ENCODE measurements at places on chromosomes 6 and 20.

DNA sequence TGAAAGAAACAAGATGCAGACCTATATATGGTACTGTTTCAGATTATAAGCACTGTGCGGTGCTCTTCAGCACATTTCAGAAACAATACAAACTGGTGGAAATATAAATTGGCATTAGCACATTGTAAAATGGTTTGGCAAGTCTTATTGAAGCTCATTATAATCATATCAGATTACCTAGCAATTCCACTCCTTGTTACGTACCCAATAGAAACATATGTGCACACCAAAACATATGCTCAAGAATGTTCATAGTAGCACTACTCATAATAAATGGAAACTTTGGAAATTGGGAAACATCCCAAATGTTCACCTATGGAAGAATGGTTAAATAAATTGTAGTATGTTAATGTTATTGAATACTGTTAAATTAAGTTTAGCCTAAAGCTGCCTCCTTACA is 54.9 kb upstream of the PLEKHG1 start:
- no peak for DNase-seq

DNA sequence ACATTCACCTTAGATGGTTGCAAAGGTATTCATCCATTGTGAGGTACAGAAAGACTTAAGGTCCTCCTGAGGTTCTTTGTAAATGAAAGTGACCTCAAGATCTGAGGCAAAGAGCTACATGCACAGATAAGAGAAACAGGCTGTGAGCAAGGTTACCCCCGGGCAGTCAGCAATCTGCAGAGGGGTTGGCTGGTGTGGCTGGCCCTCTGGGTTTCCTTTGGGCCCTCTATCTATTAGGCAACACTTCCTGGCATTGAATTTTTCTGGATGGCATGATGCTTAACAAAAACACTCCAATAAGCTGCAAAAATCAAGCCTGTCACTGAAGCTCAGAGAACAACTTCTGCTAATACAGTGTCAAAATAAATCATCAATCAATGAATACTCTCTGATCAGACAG is 48.9 kb upstream of the RALGAPA2 start:
- DNase-seq, result no peak

GRCh38 chr6:125008957-125009356 is 46.7 kb downstream of the RNF217 start:
- no peak for DNase-seq

DNA sequence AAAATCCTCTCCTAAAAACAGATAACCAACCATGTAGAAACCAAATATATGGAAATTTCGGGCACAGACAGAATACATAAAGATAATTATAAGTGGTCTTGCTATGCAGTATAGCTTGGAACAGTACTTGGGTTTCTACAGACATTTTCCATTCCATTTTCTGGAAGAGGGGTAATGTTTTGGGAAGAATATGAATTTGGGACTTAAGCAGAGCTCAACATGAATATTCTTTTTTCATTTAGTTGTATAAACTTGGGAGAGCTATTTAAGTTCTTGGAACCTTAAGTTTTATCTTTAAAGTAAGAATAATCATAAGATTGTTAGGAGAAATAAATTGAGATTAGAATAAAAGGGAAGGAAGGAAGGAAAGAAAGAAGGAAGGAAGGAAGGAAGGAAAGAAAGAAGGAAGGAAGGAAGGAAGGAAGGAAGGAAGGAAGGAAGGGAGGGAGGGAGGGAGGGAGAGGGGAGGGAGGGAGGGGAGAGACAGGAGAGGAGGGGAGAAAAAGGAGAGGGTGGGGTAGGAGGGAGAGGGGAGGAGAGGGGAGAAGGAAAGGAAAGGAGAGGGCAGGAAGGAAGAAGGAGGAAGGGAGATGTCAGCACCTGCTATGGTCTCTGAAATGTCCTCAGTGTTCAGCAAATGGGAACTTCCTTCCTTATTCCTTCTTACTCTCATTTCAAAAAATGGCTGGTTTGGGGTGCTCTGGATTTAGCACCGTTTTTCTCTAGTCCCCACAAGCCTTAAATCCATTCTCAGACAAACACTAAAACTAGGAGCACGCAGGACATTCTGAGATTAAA is 248.3 kb downstream of the LY86 start:
- DNase-seq, result no peak

DNA sequence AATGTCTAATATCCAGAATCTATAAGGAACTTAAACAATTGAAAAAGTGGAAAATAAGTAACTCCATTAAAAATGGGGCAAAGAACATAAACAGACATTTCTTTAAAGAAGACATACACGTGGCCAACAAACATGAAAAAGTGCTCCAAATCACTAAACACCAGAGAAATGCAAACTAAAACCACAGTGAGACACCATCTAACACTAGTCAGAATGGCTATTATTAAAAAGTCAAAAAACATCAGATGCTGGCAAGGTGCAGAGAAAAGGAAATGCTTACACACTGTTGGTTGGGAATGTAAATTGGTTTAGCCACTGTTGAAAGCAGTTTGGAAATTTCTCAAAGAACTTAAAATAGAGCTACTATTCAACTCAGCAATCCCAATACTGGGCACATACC is 169.2 kb upstream of the MANEA start:
- DNase-seq, result no peak

DNA sequence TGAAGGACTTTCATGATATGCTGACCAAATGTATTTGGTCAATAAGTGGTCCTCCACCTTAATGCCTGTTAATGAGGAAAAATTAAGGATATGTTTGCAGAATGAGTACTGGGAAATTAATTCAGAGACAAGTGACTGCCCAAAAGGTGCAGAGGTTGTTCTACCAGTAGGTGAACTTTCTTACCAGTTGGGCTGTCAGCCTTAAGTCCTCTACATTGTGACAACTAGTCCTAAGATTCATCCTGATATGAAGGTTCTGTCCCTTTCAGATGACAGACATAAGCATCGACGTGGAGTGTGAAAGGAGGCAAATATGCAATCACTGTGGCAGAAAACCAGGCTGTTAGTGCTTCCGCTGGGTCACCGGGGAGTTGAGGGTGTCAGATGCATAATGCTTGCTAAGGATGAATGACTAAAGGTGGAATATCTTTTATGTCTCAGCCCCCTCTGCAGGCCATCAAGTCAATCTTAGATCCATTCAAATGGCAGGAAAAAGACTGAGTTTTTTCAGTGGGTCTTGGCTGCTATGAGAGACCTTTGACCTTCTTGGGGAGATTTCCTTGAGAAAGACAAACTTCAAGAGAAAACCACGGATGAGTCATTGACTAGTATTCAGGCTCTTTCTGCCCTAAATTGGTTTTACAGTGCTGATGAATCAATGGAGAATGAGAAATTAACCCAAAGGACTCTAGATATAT is 226.0 kb downstream of the TPBG start:
- DNase-seq, result no peak

DNA sequence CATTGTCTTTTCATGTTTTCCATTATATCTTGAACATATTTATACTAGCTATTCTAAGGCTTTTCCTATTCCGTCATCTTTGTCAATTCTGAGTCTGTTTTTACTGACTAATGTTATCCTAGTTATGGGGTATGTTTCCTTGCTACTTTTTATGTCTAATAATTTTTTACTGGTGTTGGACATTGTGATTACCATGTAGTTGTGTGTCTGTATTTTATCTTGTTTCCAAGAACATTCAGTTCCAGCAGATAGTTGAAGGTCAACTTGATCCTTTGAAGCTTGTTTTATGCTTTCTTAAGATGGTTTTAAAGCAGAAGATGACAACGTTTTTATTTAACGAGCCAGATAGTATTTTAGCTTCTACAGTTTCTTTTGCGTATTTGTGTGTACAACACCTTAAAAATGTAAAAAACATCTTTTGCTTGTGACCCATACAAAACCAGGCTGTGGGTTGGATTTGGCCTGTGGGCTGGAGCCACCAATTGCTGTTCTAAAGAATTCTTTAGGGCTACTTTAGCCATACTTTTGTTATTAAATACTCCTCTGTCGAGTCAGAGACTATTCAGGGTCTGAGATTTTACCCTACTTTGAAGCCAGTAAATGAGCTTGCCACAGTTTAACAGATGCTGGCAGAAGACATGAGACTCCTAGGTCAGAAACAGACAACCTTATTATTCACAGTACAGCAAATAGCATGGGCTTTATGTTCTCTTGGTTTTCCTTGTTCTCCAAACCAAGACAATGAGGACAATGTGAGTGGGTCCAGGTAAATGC is 38.7 kb upstream of the REV3L start:
- no peak for DNase-seq

GRCh38 chr20:36313476-36313875 is 7.3 kb downstream of the DLGAP4 start:
- no peak for DNase-seq

GRCh38 chr6:122861594-122861993 is 72.5 kb downstream of the SMPDL3A start:
- no peak for DNase-seq

GRCh38 chr20:17504066-17504897 is 26.9 kb downstream of the BFSP1 start:
- no peak for DNase-seq

DNA sequence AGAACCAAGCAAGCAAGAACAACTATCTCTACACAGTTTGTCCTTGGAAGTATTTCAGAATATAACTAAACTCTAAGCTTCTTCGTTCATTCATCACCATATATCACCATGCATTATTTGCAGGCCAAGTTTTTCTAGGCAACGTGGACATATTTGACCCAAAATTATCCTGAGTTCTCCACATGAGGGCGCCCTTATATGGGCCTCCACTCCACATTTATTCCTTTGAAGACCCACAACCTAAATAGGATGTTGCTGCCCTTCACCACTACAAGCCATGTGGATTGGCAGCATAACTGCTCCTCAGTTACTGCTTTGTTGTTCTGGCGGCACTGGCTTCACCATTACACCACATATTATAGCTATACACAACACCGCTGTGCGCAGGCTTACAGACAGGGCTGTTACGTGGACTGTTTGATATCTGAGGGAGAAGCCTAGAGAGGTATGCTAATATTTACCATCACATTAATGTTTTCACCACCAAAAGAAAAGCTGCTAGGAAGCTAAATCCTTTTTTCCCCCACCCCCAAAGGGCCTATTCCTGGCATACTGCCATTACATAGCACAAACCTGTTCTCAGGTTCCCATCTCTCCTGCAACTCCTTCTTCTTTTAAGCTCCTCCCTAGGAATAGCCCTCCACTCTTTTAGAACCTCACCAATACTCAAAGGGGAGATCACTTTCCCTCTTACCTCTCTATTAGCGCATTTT is 411.7 kb downstream of the C6orf118 start:
- DNase-seq, result no peak

DNA sequence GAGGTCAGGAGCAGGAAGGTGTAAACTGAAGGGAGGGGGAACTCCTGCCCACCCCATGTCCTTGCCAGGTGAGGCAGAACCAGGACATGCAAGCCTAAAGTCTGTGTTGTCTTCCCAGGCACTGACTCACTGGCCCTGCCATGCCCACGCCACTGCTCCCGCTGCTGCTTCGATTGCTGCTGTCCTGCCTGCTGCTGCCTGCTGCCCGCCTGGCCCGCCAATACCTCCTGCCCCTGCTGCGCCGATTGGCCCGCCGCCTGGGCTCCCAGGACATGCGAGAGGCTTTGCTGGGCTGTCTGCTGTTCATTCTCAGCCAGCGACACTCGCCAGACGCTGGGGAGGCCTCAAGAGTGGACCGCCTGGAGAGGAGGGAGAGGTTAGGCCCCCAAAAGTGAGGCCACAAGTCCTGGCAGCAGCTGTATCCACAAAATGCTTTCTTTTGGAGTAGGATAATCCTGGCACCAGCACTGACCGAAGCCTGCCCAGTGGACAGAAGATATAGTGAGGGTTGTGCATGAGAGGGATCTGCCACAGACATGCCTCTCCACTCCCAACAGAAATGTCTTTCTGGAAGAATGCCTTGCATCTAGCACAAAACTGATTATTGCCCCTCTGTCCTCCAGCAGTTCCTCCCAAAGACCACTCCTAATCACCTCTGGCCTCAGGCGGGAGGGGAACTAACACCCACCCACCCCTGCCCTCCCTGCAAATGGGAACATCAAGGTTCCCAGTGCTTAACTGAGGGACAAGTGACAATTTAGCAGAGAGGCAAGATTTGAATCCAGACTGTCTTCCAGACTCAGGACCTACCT is 812 bp downstream of the MYMX start:
- DNase-seq, result no peak

DNA sequence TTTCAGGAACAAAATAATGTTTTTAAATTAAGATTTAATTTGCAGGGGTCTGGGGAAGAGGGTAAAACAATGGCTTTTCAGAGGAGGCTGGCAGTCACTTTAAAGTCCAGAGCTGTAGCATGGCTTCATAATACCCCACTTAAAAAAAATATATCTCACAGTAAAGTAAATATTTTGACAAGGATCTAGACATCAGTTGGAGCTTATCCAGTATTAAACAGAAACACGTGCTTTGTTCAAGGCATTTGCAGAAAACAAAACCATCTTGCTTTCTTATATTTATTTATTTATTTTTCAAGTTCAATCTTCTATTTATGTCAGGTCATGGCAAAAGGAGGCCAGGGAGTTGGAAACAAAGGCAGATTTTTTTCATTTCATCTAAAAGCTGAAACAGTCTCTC is 53.3 kb upstream of the PRL start:
- DNase-seq, result no peak

DNA sequence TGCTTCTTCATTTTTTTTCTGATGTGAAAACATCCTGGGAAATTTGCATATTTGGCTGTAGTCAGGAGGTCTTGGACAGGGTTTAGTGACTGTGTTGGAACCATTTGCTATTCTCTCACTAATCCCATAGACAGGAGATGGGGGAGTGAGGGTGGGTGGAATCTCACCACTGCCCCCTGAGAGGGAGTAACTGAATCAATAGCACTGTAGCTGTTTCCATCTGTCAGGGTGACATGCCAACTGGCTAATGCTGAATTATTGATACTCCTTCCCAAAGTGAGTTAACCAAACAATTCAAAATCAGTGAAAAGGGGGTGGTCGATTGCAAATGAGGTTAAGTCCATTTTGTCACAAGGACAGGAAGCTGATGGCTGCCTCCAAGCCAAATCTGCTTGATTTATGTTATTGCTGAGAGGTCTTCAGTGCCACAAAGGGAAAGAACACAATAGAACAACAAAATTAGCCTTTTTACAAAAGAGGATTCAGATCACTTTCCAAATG is 55.1 kb upstream of the B3GAT2 start:
- DNase-seq, result no peak

DNA sequence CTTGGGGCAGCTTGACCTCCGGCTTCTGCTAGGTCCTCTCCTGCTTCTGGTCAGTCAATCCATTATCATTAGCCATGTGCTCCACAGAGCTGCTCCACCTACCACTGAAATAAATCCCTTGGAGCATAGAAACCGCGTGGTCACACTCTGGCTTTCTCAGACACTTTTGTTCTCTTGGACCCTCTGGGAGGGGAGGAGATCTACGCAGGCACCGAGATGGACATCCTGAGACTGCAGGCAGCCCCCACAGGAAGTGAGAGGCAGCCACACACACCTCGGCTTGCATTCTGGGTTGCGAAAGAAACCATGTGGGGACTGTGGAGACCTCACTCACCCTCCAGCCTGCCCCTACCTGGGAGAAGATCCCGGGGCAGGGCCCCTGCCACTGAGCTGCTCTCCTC is 79.5 kb downstream of the FYN start:
- no peak for DNase-seq

DNA sequence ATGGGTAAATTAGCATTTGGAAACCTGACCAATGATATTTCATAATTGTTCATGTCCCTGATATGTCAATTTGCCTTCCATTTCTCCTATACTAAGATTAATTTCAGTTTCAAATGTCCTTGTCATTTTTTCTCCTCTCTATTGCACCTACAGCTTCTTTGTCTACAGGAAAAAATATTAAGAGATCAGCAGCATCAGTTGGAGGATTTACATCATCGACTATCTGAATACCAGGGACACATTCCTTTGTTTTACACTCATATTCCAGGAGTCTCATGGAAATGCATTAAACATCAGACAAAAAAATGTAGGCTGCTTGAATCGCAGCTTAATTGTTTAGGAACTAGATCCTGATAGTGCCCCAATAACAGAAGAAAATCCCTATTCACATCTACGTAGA is 188.2 kb downstream of the PRKN start:
- no peak for DNase-seq
